IMR-90 (cell line): ENCODE measurements at places on chromosomes 7 and 10.
A peak's percentile ranks its signal among the peaks of the same experiment; 100 is the strongest.

DNA sequence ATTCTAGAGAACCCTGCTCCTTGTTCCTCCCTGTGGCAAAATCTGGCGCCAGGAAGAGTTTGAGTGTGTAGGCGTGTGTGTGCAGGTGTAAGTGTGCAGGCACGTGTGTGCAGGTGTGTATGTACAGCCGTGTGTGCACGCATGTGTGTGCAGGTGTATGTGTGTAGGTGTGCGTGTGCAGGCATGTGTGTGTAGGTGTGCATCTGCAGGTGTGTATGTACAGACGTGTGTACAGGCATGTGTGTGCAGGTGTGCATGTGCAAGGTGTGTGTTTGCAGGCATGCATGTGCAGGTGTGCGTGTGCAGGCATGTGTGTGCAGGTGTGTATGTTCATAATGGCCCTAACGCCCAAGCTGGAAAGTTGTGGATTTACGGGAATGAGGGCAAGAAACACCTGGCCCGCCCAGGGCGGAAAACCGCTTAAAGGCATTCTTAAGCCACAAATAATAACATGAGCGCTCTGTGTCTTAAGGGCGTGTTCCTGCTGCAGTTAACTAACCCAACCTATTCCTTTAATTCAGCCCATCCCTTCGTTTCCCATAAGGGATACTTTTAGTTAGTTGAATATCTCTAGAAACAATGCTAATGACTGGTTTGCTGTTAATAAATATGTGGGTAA, 34.1 kb downstream of the KCTD7 start:
- no peak for DNase-seq

DNA sequence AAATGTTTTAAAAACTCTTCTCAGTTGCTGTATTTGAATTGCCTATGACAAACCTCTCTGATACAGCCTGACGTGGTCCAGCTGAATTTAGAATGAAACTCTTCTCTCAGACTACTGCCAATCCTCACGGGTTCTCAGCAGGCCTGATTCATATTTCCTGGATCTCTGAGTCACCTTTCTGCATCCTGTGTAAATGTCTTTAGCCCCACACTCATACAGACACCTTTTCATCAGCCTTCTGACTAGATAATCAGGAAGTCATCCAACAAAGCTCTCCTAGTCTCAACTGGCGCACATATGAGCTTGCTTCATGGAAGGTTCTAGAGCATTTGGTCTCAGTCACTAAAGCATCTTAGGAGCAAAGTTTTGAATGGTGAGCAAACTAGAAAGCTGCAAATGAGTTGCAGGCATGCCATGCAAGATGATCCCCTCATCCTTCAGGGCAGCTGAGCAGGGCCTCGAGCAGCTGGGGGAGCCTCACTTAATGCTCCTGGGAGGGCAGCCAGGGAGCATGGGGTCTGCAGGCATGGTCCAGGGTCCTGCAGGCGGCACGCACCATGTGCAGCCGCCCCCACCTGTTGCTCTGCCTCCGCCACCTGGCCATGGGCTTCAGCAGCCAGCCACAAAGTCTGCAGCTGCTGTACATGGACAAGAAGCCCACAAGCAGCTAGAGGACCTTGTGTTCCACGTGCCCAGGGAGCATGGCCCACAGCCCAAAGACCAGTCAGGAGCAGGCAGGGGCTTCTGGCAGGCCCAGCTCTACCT, 182.8 kb downstream of the ARHGAP12 start:
- peak; percentile 97 for DNase-seq

GRCh38 chr7:9981742-9982349, 991.8 kb upstream of the PHF14 start:
- DNase-seq, result no peak

DNA sequence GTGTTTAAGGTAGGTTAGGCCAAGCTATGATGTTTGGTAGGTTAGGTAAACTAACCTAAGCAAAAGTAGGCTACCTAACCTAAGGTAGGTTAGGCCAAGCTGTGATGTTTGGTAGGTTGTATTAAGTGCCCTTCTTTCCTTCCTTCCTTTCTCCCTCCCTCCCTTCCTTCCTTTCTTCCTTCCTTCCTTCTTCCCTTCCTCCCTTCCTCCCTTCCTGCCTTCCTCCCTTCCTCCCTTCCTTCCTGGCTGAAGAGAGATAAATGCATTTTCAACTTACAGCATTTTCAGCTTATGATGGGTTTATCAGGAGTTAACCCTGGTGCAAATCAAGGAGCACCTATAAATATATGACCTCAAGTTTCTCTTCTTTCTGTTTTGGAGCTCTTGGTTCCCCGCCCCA, 56.2 kb downstream of the SND1 start:
- DNase-seq, result no peak

DNA sequence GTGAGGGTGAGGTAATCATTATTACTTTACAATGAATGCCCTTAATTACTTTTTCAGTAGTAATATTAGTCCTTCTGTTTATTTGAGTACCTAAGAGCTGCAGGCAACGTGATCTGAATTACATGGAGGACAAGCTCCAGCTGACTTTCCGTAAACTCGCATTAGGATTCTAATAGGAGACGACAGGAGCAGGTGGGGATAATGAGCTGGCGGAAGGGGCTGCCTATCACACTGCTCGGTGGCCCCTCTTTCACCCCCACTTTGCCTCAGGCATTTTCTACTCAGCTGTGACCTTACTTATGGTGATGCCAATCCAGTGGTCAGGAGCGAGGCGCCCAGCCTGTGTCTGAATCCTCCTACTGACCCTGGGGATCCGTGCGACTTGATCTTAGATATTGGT, at the start of gene C7orf33:
Gene C7orf33, plus strand, starts transcription at position 296 of the 400 bp plus-strand sequence. CDS start 160 bp downstream, outside the sequence.
- DNase-seq, result no peak

DNA sequence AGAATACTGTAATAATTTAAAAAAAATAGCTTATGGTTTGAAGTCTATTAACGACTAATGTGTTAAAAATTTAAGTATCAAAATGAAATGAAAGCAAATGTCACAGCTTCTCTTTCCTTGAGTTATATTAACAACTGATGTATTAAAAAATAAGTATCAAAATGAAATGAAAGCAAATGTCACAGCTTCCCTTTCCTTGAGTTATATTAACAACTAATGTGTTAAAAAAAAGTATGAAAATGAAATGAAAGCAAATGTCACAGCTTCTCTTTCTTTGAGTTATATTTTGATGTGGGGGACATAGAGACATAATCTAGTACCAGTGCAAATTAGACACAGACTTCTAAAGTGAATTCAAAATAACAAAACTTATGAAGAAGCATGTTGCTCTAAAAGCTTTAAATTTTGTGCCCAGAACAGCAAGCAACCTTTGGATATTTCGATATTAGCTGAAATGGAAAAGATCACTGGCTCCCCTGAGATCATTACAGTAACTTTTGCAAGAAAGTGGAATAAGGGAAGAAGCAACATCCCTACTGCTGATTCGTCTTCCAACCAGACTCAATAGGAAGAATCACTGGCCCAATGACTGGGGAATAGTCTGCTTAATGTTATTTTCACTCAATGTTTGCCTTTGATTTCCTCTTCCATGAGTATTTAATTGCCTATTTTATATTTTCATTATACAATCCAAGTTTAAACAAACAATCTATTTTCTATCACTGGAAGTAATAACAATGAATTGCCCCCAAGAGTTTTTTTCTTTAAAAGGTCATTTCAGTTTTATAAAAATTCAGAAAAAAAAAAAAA, 8.0 kb downstream of the SKAP2 start:
- DNase-seq, result peak; percentile 62

DNA sequence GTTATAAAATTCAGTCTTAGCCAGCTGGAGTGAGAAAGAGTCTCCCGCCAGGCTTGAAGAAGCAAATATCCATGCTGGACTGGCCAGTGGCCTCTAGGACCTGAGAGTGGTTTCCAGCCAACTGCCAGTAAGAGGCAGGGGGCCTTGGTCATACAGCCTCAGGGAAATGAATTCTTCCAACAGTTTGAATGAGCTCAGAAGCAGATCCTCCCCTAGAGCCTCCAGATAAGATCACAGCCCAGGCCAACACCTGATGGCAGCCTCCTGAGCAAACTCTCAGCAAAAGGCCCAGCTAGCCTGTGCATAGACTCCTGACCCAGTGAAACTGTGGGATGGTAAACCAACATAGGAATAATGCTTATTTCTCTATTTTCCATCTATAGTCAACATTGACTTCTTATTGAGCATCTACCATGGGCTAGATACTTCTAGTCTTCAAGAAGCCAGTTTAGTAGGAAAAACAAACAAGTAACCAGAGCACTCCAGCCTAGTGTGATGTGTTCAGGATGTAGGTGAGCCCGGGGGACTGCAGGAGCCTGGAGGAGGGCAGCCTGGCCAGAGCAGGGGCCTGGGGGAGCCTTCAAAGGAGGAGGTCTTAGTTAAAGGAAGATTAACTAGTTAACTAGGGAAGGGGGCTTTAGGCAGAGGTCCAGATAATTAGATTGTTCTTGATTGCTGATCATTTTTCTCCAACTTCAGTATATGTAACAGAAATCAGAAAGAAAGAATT, 115.4 kb upstream of the ADO start:
- DNase-seq, result no peak

DNA sequence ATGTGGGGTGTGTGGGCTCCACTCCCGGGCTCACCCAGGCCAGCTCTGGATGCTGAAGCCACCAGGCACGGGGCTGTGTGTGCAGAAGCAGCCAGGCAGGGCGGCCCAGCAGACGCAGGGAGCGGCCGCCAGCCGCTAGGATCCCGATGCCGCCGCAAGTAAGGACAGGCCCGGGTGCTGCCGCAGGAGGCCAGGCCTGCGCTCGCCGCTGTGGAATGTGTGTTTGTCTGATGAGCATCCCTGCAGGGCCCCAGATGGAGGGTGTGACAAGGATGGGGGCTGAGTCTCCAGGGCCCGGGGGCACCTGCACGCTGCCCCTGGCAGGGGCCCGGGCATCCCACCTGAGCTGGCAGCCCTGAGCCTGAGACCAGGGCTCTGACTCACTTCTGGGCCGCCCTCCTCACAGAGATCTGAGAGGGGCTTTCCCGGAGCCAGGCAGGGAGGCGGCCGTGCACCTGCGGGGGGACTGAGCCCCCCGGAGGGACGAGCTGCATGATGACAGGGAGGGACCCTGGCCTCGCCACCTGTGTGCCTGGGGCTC, 101.5 kb downstream of the FOXL3 start:
- no peak for DNase-seq

- DNase-seq, result no peak
Measured at GRCh38 chr10:1454428-1454827, 282.9 kb downstream of the ADARB2 start.

DNA sequence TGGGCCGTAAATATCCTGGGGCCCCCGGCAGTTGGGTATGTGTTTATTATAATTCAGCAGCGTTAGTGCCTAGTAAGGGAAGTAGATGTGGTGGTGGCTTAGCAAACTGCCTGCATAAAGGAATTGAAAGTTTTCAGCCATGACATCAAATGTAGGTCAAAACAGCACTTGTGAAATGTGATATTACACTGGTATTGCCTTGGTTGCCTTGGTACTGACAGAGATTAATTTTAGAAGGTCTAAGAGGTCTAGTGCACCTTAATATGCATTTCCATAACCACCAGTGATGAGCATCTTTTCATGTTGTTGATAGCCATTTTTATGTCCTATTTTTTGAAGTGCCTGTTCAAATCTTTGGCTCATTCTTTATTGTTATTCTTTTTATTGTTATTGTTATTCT, 50.1 kb downstream of the VWC2 start:
- DNase-seq, result no peak

GRCh38 chr7:26937939-26938623, 73.7 kb upstream of the SKAP2 start:
- no peak for DNase-seq

GRCh38 chr10:48184224-48184623, 90.3 kb downstream of the FRMPD2 start:
- no peak for DNase-seq

DNA sequence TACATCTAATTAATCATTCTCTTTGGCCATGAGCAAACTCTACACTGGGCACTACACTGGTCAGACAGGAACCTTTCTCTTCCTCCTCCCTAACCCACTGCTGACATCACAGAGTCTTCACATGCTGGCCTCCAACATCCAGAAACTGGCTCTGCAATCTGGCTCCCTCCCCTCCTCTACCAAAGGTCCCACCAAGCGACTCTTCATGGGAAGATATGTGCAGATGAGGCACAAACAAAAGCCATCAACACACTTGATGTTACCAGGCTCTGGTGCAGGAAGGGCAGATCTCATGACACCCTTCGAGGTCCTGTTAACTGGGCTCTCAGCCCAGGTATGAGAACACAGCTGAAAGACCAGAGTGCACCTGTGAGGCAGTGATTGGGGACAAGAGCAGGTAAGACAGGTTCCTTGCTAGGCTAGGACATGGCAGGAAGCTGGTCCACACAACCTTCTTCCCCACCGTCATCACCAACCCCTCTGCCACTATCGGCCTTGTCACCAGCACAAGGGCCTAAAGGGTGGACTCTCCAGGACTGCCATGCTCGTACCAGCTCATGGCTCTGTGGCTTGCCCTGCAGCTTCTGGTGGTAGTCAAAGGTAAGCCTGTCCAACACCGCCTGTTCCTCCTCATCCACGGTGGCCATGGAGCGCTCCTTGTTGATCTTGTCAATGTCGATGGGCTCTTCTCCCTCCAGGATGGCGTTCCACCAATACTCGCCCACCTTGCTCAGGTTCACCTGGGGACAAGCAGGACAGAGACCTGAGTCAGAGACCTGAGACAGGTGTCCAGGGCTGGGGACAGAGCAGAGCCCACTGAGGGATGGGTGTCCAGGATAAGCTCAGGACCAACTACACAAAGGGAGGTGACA, 66.6 kb upstream of the CAMK2B start:
- DNase-seq, result no peak

GRCh38 chr7:142168746-142169145, 57.2 kb downstream of the MGAM2 start:
- DNase-seq, result no peak
